Suppressor macrophage treated with lipopolysaccharide for 4 hours (primary cell): ENCODE measurements at places on chromosomes 7 and 10.

DNA sequence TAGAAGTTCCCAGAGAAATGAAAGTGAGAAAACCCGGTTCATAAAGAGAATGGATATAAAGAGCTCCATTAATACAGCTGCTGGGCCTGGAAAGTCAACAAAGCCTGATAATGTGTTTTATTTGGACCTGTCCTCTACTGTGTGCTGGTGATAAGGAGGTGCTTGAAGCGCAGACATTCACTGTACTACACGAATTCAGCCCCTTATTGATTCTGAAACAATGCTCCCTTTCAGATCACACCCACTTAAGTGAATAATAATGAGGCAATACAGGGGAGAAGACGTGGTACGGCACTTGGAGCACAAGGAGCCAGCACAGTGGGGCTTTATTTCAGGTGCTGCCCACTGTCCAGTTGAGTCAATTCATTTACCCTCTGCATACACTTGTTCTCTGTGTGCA lies 260.8 kb downstream of the FGFR2 start:
- no peak for DNase-seq

DNA sequence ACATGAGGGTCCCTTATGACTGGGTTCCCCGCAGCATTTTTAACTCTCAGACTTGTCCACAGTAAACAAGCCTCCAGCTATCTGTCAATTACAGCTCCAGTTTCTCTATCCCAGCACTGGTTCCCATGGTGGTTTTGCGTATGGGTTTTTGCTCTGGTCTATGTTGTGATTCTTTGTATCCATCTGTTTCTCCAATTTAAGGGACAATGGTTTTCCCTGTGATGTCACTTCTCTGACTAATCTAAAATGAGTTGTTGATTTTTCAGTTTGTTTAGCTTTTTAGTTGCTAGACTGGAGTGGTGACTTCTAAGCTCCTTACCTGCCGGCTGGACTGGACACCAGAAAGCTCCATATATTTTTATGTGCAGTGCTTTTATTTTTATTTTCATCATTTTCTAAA lies 303.7 kb downstream of the INHBA start:
- no peak for DNase-seq

GRCh38 chr10:96842896-96843723 lies 11.0 kb downstream of the LCOR start:
- DNase-seq: no peak

DNA sequence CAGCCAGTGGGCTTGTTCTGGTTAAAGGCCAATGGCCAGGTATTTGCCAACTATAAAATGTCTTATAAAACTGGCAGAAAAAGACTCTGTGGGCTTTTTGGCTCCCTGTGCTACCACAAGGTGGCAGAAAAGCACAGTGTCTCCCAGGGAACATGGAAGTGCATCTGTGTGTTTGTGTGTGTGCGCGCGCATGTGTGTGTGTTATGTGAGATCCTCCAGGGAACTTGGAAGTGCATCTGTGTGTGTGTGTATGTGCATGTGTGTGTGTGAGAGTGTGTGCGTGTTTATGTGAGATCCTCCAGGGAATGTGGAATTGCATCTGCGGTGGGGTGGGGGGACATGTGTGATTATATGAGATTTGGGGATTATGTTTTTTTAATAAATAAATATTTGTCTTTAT lies 30.2 kb upstream of the ABI1 start:
- DNase-seq: peak; percentile 55

DNA sequence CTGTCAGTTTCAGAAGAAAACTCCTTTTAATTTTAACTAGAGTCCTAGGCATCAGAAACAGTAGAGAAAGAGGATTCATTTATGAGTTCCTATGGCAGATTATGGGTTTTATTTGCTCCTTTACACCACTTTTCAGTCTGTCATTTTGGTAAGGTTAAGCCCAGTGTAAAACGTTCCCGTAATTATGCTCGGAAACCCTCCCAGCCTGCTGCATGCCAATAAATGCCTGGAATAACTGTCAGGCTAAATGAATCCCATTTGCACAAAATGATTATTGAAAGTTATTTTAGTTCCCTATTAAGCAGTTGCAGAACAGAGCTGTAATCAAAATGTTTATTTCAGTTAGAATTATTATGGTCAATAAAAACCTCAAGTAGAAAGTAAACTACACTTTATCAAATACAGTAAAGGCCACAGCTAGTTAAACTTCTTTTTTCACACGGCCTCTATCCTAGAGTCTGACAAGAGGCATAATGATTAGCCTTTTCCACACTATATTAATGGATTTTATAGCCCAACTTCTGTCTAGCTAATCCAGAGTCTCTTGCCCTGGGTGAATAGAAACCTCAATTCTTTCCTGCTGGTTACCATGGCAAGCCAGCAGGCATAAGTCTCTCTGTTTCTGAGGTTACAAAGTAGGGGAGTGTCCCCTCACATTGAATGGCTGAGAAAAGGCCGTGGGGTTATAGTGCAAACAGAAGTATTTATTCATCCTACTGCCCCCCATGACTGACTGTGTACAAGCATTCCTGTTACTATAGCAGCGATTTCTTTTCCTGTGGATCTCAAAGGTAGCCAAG lies 80.8 kb upstream of the NPVF start:
- DNase-seq: no peak

DNA sequence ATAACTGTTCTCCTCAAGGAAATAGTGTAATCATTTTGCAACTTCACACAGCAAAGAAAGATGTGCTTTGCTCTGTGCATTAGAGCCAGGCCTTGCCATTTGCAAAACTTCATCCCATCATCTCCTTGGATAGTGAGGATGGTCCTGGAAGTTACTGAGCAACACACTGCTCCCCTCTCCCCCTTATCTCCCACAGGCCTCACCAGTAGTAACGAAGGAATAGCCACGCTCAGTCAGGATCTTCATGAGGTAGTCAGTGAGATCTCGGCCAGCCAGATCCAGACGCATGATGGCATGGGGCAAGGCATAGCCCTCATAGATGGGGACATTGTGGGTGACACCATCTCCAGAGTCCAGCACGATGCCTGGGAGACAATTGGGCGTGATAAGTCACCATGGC lies 11.5 kb downstream of the ACTA2 start:
- no peak for DNase-seq

DNA sequence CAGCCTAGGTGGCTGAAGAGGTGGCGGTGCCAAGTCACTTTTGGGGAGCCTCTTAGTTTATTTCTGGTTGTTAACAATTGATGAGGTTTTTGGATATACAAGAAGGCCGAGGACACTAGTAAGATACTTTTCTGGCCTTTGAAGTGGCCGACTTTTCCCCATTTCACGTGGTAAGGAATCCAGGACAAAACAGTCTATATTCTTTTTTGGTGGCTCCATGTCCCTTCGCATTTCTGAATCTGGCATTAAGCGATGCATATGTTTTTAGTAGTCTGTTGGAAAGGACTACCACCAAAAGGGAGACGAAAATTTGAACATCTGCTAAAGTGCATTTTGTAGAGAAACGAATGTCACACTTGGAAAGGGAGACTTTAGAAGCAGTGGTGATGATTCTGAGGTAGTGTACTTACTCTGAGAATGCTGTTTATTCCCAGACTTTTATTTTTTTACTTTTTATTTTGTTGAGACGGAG lies 1.5 kb downstream of the MLLT10 start:
- DNase-seq: no peak

- no peak for DNase-seq
These were observed 490.4 kb upstream of the SEMA3A start for GRCh38 chr7:84684836-84685480.

GRCh38 chr7:138021889-138022288 lies 20.0 kb upstream of the CREB3L2 start:
- peak; percentile 43 for DNase-seq

GRCh38 chr7:25454562-25455041 lies 226.3 kb upstream of the NPVF start:
- peak; percentile 18 for DNase-seq

- DNase-seq: no peak
These were observed 35.5 kb downstream of the GRIFIN start for GRCh38 chr7:2440608-2441245.

DNA sequence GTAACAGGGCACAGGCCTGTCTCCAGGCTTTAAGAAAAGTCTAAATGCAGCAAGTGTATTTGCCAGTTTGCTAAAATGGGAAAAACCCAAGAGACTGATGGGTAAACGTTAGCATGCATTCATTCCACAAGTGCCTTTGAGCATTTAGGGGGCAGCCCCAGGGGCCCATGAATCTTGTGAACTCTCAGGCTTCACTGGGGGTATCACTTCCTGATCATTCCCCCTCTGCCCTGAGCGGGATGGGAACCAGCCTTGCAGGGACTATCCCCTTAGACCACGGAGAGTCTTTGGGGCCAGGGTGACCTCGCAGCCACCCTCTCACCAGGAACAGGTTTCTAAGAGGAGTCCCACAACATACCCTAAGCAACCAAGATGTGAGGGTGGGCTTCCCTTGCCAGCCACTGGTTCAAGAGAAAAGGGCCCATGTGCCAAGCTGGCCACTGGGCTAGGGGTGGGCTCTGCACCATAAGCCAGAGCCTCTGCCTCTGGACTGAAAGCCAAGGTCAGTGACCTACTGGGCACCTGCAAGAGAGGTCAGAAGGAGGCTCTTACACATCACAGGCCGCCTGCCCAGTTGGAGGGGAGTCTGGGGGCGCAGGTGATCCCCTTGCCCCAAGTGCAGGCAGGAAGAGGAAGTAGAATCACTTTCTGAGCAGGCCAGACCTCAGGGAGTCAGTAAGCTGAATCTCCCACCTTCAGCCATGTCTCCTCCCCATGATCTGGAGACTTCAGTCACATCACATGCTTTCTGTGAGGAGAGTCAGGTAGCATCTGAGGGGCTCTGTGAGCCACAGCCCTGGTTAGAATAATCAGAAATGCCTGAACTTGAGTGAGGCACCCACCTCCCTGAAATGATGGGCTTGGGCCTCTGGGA lies 75.0 kb downstream of the C10orf105 start:
- peak; percentile 25 for DNase-seq

- DNase-seq: peak; percentile 88
These were observed 44.2 kb upstream of the GGCT start for GRCh38 chr7:30548845-30549244.

- no peak for DNase-seq
These were observed 7.5 kb downstream of the ANKIB1 start for GRCh38 chr7:92253251-92253650.
